ENCODE measurements at places on chromosomes 6 and 20.

GRCh38 chr6:118873239-118873638 lies 20.7 kb upstream of the ASF1A start:
- DNase-seq = no peak

DNA sequence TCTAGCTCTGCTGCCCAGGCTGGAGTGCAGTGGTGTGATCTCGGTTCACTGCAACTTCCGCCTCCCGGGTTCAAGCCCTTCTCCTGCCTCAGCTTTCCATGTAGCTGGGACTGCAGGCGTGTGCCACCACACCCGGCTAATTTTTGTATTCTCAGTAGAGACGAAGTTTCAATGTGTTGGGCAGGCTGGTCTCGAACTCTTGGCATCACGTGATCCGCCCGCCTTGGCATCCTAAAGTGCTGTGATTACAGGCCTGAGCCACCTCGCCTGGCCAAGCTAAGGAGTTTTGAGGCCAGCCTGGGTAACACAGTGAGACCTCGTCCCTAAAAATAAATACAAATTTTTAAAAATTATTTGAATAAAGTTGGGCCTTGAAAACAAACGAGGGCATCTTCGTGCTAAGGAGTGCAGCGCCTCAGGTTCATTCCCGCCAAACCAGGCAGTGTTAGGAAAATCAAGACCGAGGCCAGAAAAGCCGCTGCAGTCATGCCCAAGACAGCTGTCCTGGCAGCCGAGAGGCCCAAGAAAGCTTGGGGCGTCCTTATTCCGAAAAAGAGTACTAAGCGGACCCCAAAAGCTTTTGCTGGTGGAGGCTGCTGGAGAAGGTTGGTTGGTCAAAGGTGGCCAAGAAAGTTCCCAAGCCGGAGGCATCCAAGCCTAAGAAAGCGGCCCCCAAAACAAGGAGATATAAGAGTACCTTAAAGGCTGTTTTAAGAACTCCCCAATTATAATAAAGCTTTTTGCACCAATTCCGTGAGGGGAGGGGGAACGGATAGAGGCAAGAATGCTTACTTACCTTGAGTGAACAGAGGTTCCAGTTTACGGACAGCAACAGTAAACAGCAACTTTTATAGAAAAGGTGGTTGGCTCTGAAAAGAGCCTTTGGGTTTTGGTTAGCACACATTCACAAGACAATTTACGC lies 109.0 kb downstream of the HFE start:
- no peak for DNase-seq

GRCh38 chr6:156689656-156690055 lies 87.5 kb upstream of the ARID1B start:
- no peak for DNase-seq

DNA sequence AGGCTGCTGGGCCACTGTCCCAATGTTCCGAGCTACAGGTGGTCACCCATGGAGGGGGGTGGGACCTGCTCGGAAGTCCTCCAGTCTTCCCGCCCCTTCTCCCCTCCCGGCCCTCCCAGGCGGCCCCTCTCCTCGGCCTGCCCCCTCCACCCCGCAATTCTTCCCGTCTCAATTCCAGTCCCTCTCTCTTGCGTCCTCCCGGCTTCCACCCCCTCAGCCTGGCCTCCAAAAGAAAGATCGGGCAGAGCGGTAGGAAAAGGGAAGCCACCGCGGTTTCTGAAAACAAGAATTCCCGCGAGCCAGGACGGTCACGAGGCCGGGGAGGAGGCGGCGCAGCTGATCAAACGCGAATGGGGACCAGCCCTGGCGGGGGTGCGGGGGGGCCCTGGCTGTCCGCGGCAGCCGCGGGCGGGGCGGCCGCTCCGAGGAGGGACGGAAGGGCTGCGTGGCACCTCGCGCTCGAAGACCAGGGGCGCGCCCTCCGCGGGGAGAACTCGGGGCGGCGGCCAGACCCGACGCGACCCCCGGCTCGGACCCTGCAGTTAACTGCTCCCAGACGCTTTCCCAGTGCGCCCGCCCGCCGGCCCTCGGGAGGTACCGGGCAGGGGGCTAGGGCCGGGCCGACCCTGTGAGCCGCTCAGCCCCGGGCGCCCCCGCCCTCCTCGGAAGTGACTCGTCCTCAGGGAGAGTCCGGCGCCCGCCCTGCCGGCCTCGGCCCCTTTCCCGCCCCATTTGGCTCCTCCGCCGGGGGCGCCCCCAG lies 1.0 kb downstream of the PXDC1 start:
- peak; percentile 69 for DNase-seq

Measured in GM23338 (cell line).